ENCODE measurements at places on chromosomes 5 and 9.

DNA sequence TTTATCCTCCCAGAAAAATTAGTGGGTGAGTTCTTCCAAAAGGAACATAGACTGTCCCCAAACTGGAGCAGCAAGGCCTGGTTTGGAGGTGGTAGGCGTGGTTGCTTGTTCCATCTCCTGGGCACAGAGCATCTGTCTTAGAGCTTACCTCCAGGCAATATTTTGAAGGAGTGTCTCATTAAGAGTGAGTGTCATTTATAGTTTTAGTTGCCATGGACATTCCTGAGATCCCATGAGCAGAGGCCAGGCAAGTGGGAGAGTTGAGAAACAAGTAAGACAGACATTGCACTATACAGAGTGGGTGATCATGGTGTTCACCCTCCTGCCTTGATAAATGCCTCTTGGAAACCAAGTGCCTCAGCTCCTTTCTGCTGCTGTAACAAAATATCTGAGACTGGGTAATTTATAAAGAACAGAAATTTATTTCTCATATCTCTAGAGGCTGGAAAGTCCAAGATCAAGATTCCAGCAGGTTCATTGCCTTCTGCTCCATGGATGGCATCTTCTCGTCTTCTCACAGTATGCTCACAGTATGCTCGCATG is 68.5 kb downstream of the KIAA1958 start:
- DNase-seq: no peak

DNA sequence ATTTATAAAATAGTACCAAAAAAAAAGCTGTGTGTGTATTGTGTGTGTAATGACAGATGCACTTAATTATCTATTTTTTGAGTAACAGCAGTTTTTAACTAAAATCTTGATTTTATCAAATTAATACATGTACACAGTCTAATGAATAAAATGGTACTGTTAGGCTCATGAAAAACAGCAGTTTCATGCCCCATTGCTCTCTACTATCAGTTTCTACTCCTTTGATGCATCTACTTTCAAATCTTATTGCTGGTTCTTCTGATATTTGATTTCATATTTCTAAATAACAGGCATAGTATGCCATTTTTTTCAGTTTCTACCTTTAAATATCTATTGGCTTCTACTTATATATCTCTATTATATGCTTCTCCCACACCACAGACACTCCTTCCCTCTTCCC is 117.4 kb downstream of the CCDC171 start:
- no peak for DNase-seq

GRCh38 chr5:74034733-74035132 is 408.7 kb downstream of the ARHGEF28 start:
- DNase-seq: no peak

- no peak for DNase-seq
Measured at GRCh38 chr5:154826-155225, 36.5 kb upstream of the LRRC14B start.

All from Kasumi-1 (cell line).